Right atrium auricular region (tissue), 2 donors: ENCODE measurements at places on chromosomes 2 and 18. TPM values are rescaled to one million over a fixed set of nuclear protein-coding genes. Genes with fewer than 3 reads are reported as not detected.
A peak's percentile ranks its signal among the peaks of the same experiment; 100 is the strongest.

DNA sequence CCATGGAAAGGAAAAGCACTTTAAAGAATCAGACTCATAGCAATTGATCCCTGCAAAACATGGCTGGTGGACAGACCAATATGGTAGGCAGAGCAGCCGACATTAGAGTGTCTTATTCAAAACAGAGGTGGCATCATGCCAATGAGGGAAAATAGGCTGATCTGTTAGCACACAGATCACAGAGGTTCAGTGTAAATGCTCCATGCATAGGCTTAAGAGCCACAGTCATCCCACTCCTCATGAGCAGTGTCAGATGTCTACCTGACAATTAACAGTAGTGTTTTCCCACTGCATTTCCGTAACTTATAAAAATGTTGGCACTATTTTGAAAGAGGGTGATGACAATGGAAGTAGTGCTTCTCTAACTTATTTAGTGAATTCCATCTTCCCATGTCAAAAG lies 86.7 kb downstream of the SPATS2L start:
- no peak overlapping the region for H3K27ac ChIP-seq
- no peak overlapping the region for H3K4me3 ChIP-seq
- H3K27me3 ChIP-seq = no peaks in the 10 kb centered on the region
- H3K4me1 ChIP-seq = no peaks in the 10 kb centered on the region
- H3K36me3 ChIP-seq = peaks cover 18% of the 10 kb centered on the region
- DNase-seq = no peak

Gene VWC2L
- total RNA-seq = not detected

GRCh38 chr2:98487806-98488189 lies 43.1 kb downstream of the INPP4A start:
- H3K4me3 ChIP-seq = no peak overlapping the region
- H3K27ac ChIP-seq = no peak overlapping the region
- DNase-seq = no peak
- H3K36me3 ChIP-seq = no peaks in the 10 kb centered on the region

DNA sequence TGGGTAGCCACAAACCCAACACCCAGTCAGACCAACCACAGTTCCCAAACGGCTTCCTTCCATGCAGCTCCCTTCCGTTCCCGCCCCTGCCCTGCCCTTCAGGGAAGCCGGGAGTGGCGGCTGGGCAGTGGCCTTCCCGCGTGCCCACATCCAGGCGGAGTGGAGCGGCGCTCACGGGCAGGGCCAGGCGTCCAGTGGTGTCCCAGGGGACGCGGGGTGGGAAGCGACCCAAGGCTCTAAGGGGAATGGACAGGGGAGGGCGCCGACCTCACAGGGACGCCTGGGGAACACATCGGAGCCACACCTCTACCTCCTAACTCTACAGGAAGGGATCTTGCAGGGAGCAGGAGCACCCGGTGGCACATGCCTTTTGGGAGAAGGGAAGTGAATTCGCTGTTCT lies 225.9 kb upstream of the MGAT5 start:
- H3K4me3 ChIP-seq = peak overlapping the region; percentile 23
- no peaks in the 10 kb centered on the region for H3K36me3 ChIP-seq
- no peaks in the 10 kb centered on the region for H3K4me1 ChIP-seq
- DNase-seq = no peak

Gene SERPINE2
- total RNA-seq = 54.3 TPM

DNA sequence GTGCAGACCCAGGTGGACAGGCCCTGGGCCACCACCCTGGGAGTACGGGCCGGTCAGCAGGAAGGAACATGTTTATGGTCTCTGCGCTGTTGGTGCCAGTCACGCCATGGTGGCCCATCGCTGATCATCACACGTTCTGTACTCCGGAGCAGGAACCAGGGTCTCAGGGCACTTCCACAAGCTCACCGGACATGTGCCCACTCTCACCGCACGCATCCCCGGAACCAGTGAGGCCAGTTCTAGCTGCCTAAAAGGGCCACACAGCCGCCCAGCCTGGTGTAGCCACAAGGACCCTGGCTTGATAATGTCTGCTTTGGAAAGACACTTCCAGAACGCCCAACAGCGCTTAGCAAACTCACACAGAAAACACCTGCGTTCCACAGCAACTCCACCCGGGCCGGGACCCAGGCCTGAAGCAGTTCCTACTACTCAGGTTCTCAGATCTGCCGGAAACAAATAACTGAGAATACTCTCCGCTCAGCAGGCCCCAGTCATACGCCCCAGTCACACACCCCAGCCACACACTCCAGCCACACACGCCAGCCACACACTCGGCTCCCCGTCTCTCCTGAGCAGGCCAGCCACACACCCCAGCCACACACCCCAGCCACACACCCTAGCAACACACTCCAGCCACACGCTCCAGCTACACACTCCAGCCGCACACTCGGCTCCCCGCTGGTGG lies 123.3 kb downstream of the HDAC4 start:
- H3K4me1 ChIP-seq = peaks cover 58% of the 10 kb centered on the region
- H3K36me3 ChIP-seq = no peaks in the 10 kb centered on the region
- H3K27me3 ChIP-seq = no peaks in the 10 kb centered on the region
- peak overlapping the region; percentile 19 for H3K27ac ChIP-seq
- DNase-seq = no peak
- H3K4me3 ChIP-seq = no peak overlapping the region

Gene FOXI3
- total RNA-seq = not detected

Gene TLX2
- total RNA-seq = not detected

Gene EPB41L3
- total RNA-seq = 22.5 TPM

DNA sequence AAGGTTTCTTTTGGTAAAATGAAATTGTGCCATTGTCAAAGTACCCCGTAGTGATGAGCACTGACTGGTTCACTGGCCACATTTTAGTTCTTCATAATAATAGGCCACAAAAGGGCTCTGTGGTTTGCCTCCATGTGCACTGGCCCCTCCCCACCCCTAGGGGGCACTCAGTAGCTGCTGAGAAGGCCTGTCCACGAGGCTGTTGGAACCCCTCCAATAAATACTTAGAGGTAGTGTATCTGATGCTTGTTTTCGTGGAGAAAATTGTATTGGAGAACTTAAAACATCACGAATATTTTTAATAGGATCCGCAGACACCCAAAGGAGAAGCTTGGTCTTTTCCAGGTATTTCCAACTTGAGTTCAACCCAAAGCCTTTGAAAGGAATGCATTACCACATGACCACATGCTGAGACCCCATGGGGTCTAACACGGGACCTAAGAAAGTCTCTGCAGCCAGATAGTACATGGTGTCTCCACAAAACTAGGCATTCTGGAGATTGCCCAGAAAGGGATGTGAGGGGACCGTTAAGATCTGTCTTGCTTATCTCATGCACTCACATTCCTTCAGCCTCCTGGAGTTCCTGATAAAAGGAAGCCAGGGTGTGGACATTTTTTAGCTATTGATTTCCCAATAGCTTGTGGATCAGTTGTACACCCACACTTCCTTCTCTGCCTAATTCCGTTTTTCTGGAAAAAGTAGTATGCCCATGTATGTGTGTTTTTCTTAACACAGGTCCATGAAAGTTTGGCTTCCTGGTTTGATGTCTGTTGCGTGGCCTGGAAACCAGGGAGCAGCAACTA lies 28.5 kb upstream of the NOSTRIN start:
- DNase-seq = peak; percentile 68
- peaks cover 8% of the 10 kb centered on the region for H3K36me3 ChIP-seq
- H3K4me3 ChIP-seq = no peak overlapping the region
- H3K27me3 ChIP-seq = no peaks in the 10 kb centered on the region
- H3K4me1 ChIP-seq = no peaks in the 10 kb centered on the region
- H3K27ac ChIP-seq = no peak overlapping the region

DNA sequence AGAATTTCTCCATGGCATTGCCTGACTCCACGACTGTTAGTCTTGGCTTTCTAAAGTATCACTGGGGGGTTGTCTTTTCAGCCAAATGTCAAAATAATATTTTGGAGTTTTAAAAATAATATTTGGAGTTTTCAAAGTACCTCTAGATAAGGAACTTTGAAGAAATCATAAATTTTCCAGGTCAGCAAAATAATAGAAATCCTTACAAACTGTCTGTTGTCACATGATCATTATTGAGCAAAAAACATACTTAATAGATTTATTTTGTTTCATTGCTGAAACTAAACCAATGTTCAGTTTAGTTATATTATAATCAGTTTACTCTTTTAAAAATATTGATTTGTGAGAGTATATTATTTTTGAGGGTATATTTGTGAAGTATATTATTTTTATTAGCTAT lies 85.7 kb downstream of the APLF start:
- no peak overlapping the region for H3K27ac ChIP-seq
- H3K4me1 ChIP-seq = no peaks in the 10 kb centered on the region
- no peaks in the 10 kb centered on the region for H3K36me3 ChIP-seq
- DNase-seq = no peak

GRCh38 chr2:189576396-189576795 lies 4.2 kb downstream of the SLC40A1 start:
- peaks cover 61% of the 10 kb centered on the region for H3K4me1 ChIP-seq
- peak overlapping the region; percentile 57 for H3K27ac ChIP-seq
- H3K4me3 ChIP-seq = no peak overlapping the region
- no peak for DNase-seq

DNA sequence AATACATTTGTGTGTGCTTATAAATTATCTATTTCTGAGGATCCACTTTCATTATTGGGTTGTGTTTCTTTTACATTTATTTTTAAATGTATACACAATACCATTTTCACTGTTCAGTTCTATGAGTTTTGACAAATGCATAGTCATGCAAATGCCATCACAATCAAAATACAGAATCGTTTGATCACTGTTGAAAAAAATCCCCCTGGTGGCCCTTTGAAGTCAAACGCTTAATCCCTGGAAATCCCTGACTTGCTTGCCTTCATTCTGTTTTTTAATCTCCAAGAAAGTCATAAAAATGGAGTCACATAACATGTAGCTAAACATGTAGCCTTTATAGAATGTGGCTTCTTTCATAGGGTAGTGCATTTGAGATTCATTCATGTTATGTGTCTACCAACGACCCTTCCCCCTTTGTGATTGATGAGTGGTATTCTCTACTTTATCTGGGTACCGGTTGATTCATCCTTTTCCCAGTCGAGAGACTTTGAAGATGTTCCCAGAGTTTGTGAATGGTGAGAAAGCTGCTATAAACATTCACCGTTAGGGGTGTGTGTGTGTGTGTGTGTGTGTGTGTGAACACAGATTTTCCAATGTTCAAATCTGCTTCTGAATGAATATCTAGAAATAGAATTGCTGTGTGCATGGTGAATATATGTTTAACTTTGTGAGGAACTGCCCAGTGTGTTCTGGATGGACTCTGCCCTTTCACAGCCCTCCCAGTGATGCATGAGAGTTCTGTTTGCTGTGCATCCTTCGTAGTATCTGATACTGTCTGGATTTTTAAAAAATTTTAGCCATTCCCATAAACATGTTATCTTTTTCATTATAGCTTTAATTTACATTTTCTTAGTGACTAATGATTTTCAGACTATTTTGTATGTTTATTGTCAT lies 173.6 kb downstream of the GALR1 start:
- H3K27ac ChIP-seq = no peak overlapping the region
- H3K36me3 ChIP-seq = no peaks in the 10 kb centered on the region
- DNase-seq = no peak
- no peaks in the 10 kb centered on the region for H3K27me3 ChIP-seq
- no peaks in the 10 kb centered on the region for H3K4me1 ChIP-seq

GRCh38 chr2:140836826-140837225 lies 1294.0 kb downstream of the LRP1B start:
- H3K4me1 ChIP-seq = no peaks in the 10 kb centered on the region
- H3K27me3 ChIP-seq = no peaks in the 10 kb centered on the region
- no peak for DNase-seq
- H3K27ac ChIP-seq = no peak overlapping the region
- no peak overlapping the region for H3K4me3 ChIP-seq
- H3K36me3 ChIP-seq = no peaks in the 10 kb centered on the region

GRCh38 chr18:24734058-24734457 lies 273.6 kb downstream of the HRH4 start:
- no peaks in the 10 kb centered on the region for H3K36me3 ChIP-seq
- H3K4me3 ChIP-seq = no peak overlapping the region
- no peaks in the 10 kb centered on the region for H3K4me1 ChIP-seq
- DNase-seq = no peak
- H3K27ac ChIP-seq = no peak overlapping the region

Gene CABYR
- total RNA-seq = 0.41 TPM

GRCh38 chr2:68237404-68237803 lies 14.9 kb downstream of the PPP3R1 start:
- no peak overlapping the region for H3K4me3 ChIP-seq
- DNase-seq = no peak
- peaks cover 71% of the 10 kb centered on the region for H3K4me1 ChIP-seq
- H3K27ac ChIP-seq = no peak overlapping the region

GRCh38 chr18:10245846-10246175 lies 208.6 kb upstream of the APCDD1 start:
- no peaks in the 10 kb centered on the region for H3K27me3 ChIP-seq
- DNase-seq = no peak
- no peaks in the 10 kb centered on the region for H3K4me1 ChIP-seq
- no peaks in the 10 kb centered on the region for H3K36me3 ChIP-seq

DNA sequence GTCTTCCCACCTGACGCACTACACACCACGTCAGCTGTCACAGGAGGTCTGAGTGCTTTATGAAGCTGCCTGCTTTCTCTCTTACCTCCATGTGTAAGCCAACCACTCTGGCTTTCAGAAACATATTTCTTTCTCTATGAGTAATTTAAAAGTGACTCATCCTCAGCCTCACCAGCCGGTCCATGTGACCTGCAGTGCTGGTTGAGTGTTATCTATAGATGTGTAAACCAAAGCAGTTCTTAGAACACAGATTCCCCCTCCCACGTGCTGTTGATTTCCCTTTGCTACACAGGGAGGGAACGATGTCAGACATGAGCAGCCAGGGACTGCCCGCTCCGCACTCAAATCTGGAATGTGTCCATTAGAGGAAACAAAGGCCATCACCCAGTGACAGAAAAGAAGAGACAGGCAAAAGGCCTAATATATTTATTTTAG lies 157.8 kb downstream of the BCL2 start:
- DNase-seq = peak; percentile 88
- H3K4me3 ChIP-seq = no peak overlapping the region
- no peaks in the 10 kb centered on the region for H3K36me3 ChIP-seq
- peak overlapping the region; percentile 59 for H3K27ac ChIP-seq
